ENCODE measurements at places on chromosomes 5 and 9.

DNA sequence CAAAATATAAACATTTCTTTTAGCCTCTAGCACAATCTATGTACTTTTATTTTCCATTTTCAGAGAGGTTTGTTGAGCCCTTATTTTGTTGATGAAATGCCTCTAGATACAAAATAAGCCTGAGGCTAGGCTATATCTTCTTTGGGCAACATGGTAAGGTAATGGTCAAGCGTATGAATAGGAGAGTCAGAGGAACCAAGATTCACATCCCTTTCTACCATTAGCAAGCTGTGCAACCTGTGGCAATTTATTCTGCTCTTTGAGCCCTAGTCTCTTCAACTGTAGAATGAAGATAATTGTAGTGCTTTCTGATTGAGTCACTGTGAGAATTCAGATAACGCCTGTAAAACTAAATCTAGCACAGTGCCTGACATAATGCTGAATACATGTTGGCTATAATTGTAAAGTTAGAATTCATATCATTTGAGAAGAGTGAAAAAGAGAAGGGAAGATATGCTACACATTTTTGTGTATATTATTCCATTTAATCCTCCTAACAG is 412.5 kb downstream of the CCDC171 start:
- DNase-seq: no peak

GRCh38 chr5:14342306-14342705 is 199.2 kb downstream of the TRIO start:
- DNase-seq: no peak

DNA sequence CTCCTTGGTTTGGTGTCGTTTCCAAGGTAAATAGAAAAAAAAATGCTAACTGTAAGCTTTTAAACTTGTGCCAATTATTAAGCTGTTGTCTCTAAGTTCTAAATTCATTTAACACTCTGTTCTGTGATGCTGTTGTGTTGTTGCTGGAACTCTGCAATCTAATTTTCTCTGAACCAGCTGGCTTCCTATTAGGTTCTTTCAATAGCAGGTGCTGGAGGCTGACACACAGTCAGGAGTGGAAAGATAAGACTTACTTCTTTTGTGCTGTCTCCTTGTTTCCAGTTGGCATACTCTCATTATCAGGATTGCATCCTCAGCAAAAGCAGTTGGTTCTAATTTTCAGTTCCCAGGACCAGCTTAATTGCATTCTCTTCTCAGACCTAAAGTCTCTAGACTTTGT is 1252.6 kb upstream of the NUDT12 start:
- DNase-seq: no peak

- no peak for DNase-seq
These were observed 168.1 kb downstream of the GRIA1 start for GRCh38 chr5:153658606-153659005.

DNA sequence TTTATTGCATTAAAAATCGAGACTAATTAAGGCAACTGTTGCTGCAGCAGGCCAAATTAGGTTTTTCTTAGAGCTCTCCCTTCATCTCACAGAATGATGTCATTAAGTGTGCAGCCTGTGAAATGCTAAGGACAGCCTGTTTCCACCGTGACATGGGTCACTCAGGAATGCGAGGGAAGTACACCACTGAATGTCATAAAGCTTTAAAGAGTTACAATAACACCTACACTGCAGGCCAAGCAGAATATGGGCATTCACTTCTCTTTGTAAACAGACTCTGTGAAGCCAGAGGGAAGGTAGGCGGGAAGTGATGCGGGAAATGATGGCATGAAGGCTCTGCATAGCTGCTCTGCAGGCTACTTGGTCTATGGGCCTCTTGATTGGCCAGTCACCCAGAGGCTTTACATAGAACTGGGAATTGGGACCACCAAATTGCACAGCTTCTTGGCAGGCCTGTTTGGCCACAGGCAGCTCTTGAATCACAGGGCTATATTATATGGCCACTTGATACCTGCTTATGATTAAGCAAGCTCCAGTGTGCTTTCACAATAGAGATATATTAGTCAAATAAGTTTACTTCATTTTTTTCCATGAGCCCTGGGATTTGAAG is 28.4 kb upstream of the AOPEP start:
- DNase-seq: no peak

- DNase-seq: no peak
These were observed 27.2 kb downstream of the ATP6V0E1 start for GRCh38 chr5:173010547-173011464.

DNA sequence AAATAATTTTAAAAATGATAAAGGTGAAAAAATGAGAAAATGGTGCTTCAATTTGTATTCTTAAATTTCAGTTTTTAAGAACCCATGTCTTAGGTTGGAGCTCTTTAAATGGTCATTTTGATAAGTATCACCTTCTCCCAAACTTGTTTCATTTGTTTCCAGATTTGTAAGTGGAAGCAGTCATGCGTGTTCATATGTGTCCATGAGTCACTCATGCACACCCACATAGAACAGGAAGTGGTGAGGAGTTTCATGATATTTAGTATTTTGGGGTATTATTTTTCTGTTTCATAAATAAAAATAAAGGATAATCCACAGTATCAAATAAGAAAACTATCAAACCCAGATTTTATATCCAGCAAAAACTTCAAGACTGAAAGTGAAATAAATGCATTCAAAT is 570.4 kb upstream of the ST8SIA4 start:
- no peak for DNase-seq

GRCh38 chr5:26026044-26026443 is 1012.3 kb downstream of the CDH9 start:
- DNase-seq: no peak

- no peak for DNase-seq
These were observed 907 bp downstream of the HMCN2 start for GRCh38 chr9:130266236-130267098.

DNA sequence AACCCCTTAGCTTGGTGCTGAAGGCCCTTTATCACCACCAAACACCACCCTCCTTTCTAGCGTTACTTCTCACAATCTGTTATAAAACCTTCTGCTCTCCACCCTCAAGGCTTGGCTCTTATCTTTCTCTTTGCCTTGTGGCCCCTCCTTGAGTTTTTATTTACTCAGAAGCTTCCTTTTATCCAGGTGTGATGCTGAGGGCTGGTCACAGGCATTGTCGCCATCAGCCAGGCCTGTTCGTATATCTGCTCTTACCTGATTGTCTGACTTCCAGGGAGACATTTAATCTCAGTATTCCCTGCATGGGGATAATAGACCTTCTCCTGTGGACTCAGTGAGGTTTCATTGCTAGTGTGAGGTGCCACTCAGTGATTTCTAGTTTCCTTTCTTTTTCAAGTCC is 34.2 kb downstream of the MEGF10 start:
- DNase-seq: no peak

GRCh38 chr9:135503371-135504261 is 3.1 kb downstream of the MRPS2 start:
- no peak for DNase-seq

DNA sequence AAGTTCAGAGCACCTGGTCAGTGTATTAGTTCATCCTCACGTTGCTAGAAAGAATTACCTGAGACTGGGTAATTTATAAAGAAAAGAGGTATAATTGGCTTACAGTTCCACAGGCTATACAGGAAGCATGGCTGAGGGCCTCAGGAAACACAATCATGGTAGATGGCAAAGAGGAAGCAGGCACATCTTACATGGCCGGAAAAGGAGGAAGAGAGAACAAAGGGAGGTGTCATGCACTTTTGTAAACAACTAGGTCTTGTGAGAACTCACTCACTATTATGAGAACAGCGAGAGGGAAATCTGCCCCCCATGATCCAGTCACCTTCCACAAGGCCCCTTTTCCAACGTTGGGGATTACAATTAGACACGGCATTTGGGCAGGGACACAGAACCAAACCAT is 28.8 kb upstream of the CAVIN4 start:
- no peak for DNase-seq

DNA sequence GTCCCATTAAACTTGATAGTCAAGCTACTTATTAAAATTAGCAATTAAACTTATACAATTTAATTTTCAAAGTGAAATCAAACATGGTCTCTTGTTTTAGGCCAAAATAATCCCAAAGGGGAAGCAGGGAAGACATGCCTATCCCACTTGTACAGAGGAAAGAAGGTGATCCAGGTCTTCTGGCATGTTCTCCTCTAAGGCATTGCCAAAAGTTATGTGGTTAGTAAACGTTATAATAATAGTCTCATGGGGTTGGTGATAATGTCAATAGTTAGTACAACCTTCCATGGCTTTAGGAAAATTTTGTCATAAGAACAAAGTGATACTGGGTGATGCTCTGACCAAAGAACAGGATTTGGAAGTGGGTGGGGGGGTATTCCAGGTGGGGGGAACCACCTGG is 52.8 kb downstream of the ROR2 start:
- DNase-seq: no peak

- no peak for DNase-seq
These were observed 57.4 kb downstream of the ADAMTSL1 start for GRCh38 chr9:18531136-18532065.

DNA sequence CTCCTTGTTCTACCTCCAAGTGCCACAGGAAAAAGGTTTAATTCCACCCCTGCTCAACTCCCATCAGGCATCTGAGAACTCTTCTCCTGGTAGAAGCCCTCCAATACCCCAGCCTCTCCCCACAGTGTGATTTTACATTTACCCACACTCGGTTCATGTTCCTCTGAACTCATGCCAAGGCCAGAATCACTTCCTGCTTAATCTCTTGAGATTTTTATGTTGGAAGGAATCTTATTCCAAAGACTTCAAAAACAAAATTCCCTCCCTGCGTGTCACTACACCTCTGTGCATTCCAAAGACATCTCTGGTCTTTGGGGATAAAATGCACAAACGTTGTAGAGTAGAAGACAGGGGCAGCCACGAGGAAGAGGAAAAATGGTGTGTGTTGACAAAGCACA is 186.8 kb downstream of the ACTL7B start:
- DNase-seq: no peak

GRCh38 chr9:133163504-133164172 is at the start of gene GBGT1:
Gene GBGT1 (minus strand): TSS chr9:133163914. CDS start chr9:133162412, 1,502 bp downstream.
- DNase-seq: no peak

DNA sequence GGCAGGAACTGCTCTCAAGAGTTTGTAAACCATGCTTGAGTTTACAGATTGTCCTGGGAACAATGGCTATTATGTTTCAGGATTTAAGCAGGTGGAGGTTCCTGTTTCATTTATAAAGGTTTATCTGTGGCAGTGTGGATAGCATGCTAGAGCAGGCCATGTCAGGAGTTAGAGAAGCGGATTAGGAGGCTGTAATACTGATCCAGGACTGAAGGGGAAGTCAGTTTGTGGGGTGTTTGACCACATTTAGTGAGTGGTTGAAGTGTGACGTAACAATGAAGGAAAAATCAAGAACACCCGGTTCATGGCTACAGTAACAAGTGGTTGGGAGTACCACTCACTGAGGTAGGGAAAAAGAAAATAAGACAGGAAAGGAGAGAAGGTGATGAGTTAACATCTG is 299.0 kb downstream of the TLR4 start:
- DNase-seq: no peak

- no peak for DNase-seq
These were observed 25.3 kb downstream of the OSMR start for GRCh38 chr5:38871058-38871605.

- DNase-seq: no peak
These were observed 34.6 kb upstream of the IL17B start for GRCh38 chr5:149413477-149414210.

DNA sequence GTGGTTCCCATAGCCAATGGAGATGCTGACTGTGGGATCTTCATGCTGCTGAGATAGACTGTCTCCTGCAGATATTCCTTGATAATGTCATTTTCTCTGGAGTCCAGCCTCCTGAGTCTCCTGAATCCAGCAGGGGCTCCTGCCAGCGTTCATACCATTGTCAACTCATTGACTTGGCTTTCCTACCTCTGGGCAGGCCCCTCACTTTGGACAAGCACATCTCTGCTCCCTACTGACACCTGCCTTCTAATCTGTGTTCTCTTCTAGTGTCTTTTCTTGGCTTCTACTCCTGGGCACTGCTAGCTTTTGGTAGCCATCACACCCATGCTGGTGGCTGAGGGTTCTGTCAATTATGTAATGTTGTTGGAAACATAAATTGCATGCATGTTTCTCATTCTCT is 138.0 kb downstream of the ADCY2 start:
- no peak for DNase-seq

DNA sequence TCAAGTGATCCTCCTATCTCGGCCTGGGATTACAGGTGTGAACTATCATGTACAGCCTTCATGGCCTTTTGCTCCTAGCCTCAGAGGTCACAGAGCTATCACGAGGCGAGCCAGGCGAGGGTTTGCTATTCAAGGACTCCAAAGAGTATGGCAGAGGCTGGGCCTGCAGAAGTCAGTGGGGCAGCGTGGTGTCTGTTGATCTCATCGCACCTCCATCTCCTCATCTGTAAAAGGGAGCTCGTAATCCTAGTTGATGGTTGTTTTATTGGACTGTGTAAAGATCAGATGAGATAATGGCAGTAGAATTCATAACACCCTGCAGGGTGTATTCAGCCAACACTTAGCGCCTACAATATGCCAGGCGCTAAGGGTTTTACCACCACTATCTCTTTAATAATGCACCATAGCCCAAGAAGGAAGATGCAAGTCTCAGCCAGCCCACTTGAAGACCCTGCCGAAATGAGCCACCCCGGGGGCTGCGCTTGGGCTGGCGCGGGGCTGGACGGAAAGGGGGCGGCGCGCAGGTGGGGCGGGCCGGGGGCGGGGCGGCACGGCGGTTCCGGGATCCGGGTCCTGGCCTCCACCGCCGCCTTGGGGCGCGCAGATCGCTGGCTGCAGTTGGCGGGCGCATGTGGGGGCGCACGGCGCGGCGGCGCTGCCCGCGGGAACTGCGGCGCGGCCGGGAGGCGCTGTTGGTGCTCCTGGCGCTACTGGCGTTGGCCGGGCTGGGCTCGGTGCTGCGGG is at the start of gene GALNT12:
Gene GALNT12 (plus strand): TSS at position 601 of the 744 bp plus-strand sequence. CDS start 29 bp downstream, at position 630.
- no peak for DNase-seq

DNA sequence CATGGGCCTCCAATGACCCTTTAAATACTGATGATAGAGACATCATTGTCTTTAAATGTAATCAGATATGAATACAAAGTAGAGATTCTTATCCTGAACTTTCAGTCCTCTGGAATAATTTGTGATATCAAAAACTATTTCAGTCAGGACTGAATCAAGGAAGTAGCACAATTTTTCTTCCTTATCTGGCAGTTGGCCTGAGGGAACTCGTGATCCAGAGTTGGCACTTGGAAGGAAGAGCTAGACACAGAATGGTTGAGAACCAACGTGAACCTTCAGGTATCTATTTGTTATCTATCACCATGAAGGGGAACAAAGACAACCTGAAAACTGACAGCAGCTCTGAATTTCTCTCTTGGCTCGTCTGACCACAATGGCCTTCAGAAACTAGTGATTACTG is 269.3 kb downstream of the PRDM9 start:
- DNase-seq: no peak

DNA sequence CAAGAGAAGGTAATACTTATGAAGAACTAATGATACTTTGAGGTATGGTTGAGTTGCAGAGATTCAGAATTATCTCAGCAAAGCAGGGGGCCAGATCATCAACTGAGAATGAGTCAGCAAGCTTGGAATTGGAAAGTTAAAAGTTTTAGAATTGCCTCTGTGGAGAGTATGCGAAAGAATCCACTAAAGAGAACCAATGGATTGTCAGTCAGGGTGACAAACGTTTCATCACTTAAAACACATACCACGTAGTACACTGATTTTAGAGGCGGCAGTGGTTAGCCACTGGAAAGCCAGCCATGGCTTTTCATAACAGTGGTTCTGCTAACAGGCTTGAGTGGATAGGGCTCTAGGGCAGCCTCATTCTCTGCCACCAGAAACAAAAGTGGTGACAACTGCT is 30.7 kb downstream of the AOPEP start:
- DNase-seq: no peak

- no peak for DNase-seq
These were observed 8.6 kb downstream of the HAPLN1 start for GRCh38 chr5:83711982-83712601.

Data from NCI-H2107 (cell line).